RWPE2 (cell line): ENCODE measurements at places on chromosomes 7 and 10.

DNA sequence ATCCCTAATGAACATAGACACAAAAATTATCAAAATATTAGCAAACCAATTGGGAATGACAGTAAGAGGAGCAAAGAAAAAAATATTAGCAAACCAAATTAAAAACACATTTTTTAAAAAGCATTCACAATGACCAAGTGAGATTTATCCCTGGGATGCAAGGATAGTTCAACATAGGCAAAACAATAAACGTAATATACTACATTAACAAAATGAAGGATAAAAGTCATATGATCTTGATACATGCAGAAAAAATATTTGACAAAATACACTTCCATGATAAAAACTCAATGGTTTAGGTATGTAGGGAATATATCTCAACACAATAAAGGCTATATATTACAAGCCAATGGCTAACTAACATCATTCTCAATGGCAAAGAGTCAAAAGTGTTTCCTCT, 83.3 kb downstream of the CRPPA start:
- no peak for DNase-seq

DNA sequence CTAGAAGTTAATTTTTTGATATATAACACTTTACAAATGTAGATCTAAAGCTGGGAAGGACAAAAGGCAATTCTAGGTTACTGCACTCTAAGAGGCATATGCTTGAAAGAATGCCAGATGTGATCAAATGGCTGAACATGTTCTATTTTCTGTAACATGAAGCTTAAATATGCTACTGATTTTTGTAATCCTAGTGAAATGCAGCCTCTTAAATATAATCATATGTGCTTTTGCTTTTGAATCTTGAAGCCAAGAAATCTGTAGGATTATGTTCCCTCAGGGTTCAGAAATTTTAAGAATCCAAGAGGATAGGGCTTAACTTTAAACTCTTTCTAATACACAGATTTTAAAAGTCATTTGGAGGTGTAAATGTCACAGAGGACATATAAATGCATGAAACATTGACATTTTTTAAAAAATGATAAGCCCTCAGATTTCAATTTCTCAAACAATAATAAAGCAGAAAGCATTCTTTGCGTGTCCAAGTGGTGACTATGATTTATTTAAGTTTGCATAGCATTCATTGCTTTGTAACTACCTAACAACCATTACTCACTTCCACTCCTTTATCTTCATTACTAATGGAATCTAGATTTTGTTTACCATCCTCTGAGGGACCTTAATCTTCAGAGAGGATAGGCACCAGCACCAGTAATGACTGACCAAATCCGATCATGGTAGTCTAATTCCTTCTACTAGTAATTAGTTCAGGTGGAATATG, 170.4 kb downstream of the MAGI2 start:
- no peak for DNase-seq

- DNase-seq = no peak
Measured at GRCh38 chr10:43216931-43217562, 49.8 kb downstream of the RASGEF1A start.

- DNase-seq = no peak
Measured at GRCh38 chr10:22042557-22043326, 39.2 kb upstream of the DNAJC1 start.

DNA sequence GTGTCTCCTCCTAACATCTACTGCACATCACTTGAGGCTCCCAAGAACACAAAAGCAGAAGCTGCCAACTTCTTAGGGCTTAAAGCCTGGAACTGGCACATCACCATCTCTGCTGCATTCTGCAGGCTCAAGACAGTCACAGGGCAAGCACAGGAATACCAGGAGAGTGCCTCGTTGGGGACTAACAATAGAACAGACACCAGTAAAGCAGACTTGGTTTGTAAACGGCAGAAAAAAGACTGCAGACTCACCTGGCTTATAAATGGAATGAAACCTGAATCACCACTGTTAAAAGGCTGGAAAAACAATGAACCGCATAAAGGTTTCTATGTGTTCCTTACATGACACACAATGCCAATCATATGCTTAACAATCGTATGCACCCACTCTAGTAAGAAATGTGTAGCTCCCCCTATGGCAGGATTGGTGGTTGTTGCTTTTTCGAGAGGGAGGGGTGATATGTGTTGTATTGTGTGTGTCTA, 12.8 kb downstream of the RHEB start:
- no peak for DNase-seq

- DNase-seq = no peak
Measured at GRCh38 chr7:25851332-25852210, 300.4 kb upstream of the NFE2L3 start.

- DNase-seq = no peak
Measured at GRCh38 chr10:105807935-105808587, 1167.0 kb downstream of the SORCS3 start.

DNA sequence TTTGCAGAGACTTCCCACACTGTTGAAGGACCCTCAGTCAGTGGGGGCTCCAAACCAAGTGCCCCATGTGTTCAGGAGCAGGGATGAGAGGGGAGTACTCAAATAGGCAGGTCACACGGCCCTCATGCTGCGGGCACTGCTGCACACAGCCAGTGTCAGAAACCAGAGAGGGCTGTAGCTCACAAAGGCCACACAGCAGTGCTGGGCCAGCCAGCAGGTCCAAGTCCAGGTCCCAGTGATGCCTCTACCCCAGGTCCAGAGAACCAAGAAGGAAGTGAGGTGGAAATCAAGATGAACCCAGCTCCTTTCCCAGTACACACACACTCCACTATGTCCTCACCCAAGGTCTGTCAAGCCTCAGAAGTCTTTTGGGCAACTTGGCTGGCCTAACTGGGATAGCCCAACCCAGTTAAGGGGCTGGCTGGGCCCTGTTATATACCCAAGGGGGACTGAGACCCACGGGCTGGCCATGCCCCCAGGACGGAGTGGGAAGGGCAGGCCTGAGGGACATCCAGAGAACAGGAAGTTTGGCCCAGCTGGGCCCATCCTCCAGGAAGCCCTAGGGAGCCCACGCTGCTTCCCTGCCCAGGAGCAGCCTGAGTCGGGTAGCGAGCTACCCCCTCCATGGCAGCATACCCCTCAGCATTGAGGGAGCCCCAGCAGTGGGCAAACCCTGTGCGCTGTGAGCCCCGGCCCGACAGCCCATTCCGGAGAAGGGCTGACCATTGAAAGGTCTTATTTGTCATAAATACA, 24.3 kb downstream of the GRID1 start:
- peak; percentile 29 for DNase-seq

DNA sequence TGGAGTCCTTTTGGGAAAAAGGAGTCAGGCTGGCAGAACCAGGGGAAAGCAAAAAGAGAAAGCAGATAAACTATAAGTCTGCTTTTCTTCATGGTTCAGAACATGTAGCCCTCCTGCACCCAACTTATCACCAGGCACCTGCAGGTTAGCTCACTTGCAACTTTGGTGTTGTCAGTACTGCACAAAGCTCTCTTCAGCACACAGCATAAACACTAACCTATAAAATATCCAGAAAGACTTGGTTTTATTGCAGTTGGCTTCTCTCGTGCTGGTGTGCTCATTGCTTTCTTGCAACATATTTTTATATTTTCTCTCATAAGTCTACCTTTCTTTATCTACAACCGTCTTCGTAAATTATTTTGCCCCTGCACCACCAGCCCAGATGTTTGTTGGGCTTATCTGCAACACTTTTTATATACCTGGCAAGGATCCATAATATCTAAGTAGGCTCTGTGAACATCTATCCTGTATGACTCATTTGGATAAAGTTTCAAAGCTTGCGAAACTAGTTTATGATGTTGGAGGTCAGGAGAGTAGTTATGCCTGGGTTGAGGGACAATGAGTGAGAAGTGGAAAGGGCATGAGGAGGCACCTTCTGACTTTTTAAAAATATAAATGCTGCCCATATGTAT, 164.6 kb downstream of the ANKRD30A start:
- DNase-seq = no peak

GRCh38 chr7:114793155-114793845, 128.6 kb upstream of the MDFIC start:
- no peak for DNase-seq

GRCh38 chr7:143117395-143117794, 14.5 kb upstream of the PIP start:
- DNase-seq = no peak

- no peak for DNase-seq
Measured at GRCh38 chr10:35607475-35608327, 2.6 kb downstream of the GJD4 start.

DNA sequence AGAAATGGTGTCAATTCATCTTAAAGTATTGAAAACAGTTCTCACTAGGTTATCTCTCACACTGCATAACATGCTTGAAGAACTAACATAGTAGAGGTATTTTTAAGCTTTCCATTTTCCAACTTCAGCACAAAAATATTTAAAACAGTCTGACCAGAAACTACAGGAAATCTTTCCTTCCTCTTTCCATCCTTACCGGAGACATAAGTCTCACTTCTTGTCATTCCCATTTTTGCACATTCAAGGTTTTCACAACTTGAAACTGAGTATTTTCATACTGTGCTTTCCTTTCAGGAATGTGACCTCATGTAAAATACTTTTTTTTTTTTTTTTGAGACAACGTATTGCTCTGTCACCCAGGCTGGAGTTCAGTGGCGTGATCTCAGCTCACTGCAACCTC, 45.2 kb downstream of the ARHGAP12 start:
- no peak for DNase-seq

- DNase-seq = no peak
Measured at GRCh38 chr7:2185715-2186114, 47.0 kb downstream of the MAD1L1 start.

DNA sequence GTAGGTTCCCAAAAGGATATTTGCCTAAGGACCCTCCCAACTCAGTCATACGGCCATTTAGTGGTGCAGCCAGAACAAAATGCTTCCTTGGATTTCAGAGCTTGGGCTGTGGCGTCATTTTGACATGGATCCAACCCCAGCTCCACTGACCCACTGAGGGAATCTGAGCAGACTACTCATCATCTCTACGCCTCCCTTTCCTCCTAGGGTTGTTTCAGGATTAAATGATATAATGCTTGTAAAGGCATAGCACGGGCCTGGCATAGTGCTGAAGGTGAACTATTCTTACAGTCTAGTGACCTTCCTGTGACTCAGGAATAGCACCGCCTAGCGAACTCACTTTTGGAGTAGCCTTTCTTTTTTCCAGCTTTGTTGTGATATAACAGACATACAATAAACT, 70.3 kb upstream of the LOXL4 start:
- no peak for DNase-seq

- DNase-seq = no peak
Measured at GRCh38 chr7:2134740-2135139, 98.0 kb downstream of the MAD1L1 start.

DNA sequence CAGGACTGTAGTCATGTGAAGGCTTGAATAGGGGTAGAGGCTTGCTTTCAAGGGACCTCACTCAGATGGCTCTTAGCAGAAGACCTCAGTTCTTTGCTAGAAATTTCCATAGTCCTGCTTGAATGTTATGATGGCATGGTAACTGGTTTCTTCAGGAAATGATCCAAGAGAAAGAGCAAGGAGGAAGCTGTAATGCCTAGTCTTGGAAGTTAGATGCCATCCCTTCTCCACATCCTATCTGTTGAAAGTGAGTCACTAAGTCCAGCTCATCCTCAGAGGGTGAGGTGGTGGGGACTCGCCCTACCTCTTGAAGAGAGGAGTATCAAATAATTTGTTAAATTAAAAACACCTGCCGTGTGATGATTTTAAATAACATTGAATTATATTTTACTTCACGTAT, 4.6 kb downstream of the MGAM start:
- no peak for DNase-seq

DNA sequence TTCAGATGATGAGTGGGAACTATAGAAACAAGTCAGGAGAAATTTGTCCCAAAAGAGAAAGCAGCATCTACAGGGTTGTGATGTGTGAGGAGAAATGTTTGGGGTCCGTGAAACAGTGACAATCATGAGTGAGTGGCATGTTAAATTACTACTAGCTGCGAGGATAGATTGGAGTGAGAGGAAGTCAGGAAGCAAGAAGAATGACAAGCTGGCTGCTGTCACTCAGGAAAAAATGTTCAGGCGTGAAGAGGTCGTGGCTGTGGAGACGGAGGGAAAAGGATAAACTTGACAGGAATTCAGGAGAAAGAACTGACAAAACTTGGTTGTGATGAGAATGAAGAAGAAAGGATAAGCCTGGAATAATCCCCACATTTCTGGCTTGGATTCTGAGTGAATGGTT, 5.1 kb upstream of the ITPRID1 start:
- no peak for DNase-seq

GRCh38 chr10:79137300-79137756, 68.6 kb downstream of the ZMIZ1 start:
- no peak for DNase-seq

GRCh38 chr7:157274991-157275427, 61.8 kb upstream of the DNAJB6 start:
- no peak for DNase-seq

DNA sequence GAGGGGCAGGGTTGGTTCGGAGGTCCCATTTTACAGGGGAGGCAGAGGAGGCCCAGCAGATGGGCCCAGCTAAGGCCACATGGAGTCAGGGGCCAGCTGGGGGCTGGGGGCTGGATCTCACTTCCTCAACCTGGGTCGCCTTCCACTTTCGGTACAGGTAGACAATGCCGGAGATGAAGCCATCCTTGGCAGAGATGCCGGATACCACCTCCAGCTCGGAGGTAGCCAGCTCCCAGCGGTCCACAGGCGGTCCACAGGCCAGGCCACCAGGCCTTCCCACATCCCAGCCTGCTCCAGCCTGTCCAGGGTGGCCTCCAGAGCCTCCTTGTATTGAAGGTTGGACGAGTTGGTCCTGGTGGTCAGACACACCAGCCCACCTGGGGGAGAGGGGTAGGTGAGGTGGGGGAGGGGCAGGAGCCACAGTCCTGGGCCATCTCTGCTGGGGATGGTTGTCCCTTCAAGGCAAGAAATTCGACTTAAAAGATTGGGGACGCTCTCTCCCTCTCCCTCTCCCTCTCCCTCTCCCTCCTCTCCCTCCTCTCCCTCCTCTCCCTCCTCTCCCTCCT, 3.9 kb downstream of the CLDN4 start:
- DNase-seq = no peak

DNA sequence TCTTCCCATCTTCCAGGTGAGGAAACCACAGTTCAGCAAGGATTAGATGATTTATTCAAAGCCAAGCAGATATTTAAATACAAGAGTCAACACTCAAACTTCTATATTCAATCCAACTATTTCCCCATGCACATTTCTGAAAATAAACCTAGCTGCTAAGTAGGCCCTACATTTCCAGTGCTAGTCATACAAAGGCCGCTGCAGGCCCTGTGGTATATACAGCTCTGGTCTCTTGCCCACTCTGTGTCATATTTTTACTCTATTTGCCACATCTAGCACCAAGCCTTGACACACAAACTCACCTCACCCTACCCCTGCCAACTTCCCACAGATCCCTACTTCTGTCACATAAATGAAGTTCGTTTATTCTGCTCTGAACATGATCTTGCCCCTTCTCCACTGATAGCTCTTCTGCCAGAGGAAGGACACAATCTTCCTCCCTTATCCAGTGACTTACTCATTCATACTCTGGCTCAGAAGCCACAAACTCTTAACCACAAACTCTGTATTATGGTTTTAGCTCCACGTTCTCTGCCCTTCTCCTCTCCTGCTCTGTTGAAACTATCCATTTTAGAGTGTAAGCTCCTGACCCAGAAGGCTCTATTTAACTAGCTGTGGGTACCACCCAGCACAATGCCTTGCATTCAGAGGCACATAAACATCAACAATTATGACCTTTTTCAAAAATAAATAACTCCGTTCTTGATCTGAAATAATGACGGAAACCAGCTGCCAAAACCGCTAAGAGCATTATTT, 180.7 kb downstream of the CPEB3 start:
- no peak for DNase-seq

GRCh38 chr10:43648095-43648397, 635 bp downstream of the ZNF32 start:
- DNase-seq = no peak

GRCh38 chr10:90930070-90930837, 9.4 kb upstream of the ANKRD1 start:
- no peak for DNase-seq
